IMR-90 (cell line): ENCODE measurements at places on chromosomes 1 and 21. TPM values are rescaled to one million over a fixed set of nuclear protein-coding genes. Genes with fewer than 3 reads are reported as not detected.

The SELENOF gene
- 124 and 153 TPM in 2 replicates for polyA plus RNA-seq

- H3K27me3 ChIP-seq = peaks cover 19% of the 10 kb centered on the region
- no peak for DNase-seq
- peaks cover 15% of the 10 kb centered on the region for H3K4me1 ChIP-seq
- no peak overlapping the region for H3K4me3 ChIP-seq
- H3K36me3 ChIP-seq = no peaks in the 10 kb centered on the region
- no peak overlapping the region for H3K27ac ChIP-seq
Observed at GRCh38 chr1:22413799-22414198, 37.9 kb upstream of the ZBTB40 start.

DNA sequence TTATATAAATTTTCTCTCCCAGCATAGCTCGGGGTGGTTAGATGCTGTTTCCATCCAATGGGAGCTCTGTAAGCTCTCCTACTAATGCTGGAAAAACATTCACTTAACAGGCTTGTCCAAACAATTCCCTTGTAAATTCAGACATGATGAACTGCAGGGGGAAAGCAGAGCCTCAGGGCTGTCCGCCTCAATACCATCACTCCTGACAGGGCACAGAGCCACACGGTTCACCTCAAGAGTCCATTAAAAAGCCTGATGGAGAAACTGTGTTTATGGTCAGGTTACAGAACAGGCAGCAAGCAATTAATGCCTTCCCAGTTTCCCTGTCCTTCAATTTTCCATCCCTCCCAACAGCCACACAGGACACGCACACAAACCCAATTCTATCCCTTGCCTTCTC lies 171.0 kb downstream of the BRINP2 start:
- no peaks in the 10 kb centered on the region for H3K4me1 ChIP-seq
- H3K4me3 ChIP-seq = no peak overlapping the region
- no peaks in the 10 kb centered on the region for H3K36me3 ChIP-seq
- no peak overlapping the region for H3K27ac ChIP-seq
- no peak for DNase-seq

- H3K36me3 ChIP-seq = peaks cover 5% of the 10 kb centered on the region; the same call in 1 of the 2 replicates
- H3K4me1 ChIP-seq = peaks cover 31% of the 10 kb centered on the region
- no peak for DNase-seq
- no peaks in the 10 kb centered on the region for H3K27me3 ChIP-seq
- H3K4me3 ChIP-seq = no peak overlapping the region
Observed at GRCh38 chr1:161199506-161200139, 769 bp upstream of the ADAMTS4 start.

DNA sequence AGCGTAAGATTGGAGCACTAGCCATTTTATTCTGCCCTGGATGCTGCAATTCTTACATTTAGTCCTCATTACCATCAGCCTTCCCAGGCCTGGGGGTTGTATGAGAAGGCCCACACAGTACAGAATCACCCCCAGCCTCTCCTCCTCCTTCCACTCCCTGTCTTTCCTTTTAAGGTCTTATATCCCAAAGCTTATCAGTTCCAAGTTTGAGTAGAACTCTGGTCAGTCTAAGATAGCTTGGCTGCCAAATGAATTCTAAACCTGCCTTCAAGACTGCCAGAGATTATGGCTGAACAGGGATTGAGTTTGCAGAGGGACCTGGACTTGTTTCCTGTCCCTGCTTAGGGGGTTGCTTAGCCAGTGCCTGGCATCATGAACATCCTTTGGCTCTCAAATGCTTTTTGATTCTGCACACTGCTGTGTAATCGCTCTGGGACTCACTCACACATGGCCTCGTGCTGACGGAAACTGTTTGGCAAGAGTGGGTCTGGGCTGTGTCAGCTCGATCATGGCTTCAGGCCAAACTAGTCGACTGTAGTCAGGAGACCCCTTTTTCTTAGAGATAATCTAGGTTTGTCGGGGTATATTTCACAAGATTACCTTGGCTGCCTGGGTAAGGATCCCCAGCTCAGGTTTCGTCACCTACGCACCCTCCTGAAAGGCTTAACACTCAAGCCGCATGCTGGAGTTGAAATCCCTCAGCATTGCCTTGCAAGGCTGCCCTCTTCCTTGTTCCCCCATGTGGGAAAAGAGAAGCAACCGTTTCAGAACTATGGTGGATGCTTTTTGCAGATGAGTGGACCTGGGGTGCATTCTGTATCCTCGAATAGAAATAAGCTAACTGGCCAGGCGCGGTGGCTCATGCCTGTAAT lies 252.6 kb downstream of the NFIA start:
- DNase-seq = no peak
- no peaks in the 10 kb centered on the region for H3K36me3 ChIP-seq
- no peaks in the 10 kb centered on the region for H3K4me1 ChIP-seq
- peaks cover 20% of the 10 kb centered on the region for H3K27me3 ChIP-seq
